ENCODE measurements at places on chromosomes 11 and 22.

DNA sequence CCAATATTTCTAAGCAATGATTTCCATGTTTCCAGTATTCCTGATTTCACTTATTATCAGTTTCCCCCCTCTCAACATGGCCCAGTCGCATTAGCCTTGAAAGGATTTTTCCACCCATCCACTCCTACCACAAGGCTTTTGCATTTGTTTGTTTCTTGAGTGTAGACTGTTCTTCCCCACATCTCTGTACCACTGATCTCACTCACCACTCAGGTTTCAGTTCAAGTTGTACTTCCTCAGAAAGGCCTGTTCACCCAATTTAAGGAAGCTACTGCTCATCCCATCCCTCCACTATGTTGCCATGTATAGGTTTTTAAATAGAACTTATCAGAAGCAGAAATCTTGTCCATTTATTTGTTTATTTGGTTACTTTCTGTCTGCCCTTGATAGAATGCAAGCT, 472.3 kb downstream of the FAM181B start:
- no peak for DNase-seq

DNA sequence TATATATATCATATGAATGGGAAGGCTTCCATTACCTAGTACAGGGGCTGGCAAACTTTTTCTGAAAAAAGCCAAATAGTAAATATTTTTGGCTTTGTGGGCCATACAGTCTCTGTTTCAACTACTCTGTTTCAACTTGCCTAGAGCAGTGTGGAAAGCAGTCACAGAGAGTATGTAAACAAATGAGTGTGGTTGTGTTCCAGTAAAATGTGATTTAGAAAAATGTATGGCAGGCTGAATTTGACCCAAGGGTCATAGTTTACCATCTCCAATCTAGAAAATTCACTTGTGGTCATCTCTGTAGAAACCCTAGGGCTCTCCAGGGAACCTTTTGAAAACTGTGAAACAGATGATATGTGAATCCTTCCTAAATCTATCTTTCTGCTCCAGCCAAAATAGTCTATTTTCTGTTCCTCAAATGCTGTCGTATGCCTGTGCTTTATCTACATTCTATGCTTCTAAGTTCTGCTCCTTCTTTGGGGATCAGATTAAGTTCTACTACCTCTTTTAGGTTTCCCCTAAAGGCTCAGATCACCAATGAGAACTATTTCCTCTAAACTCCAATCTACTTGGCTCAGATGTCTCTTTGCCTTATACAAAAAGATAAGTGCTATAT, 356.2 kb downstream of the METTL15 start:
- no peak for DNase-seq

- no peak for DNase-seq
Measured at GRCh38 chr11:114001416-114001815, 26.5 kb downstream of the HTR3A start.

GRCh38 chr11:6217722-6218121, 12.4 kb downstream of the C11orf42 start:
- no peak for DNase-seq

DNA sequence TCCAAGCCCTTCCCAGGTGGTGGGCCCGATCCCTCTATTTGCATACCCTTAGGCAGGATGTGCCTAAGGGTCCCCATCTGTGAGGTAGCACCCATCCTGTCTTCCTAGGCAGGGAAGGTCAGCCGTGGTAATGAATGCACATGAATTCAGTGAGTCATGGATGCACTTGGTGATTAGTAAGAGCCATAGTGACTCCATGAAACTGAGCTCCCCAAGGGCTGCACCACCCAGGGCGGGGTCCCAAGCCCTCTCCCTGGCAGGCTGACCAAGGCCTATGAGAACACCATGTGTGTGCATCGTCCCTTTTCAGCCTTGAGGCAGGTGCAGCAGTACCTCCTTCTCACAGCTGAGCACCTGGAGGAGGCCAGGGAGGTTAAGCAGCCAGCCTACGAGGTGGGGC, 15.6 kb upstream of the SUSD2 start:
- no peak for DNase-seq

- no peak for DNase-seq
Measured at GRCh38 chr11:118304568-118305248, at the start of gene CD3E. TSS of gene CD3E (plus strand) at chr11:118304730. CDS start at chr11:118304953, 223 bp downstream.

- no peak for DNase-seq
Measured at GRCh38 chr22:30516731-30517130, 11.2 kb upstream of the SEC14L4 start.

DNA sequence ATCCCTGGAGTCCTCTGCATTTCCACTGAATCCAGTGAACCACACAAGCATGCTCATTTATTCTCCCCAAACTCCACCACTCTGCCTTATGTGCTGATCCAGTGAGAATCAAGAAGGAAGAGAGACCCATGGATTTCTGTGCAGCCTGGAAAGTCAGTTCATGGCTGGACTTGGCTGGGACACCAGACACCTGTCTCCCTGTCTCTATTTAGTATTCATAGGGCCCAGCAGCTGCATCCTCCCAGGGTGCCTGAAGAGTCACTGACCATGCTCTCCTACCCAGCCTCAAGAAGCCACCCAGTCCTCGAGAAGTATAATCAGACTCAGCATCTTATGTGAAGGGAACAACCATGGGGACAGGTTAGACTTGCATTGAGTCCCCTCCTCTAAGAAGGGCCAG, 83.2 kb downstream of the ZNF280B start:
- no peak for DNase-seq

DNA sequence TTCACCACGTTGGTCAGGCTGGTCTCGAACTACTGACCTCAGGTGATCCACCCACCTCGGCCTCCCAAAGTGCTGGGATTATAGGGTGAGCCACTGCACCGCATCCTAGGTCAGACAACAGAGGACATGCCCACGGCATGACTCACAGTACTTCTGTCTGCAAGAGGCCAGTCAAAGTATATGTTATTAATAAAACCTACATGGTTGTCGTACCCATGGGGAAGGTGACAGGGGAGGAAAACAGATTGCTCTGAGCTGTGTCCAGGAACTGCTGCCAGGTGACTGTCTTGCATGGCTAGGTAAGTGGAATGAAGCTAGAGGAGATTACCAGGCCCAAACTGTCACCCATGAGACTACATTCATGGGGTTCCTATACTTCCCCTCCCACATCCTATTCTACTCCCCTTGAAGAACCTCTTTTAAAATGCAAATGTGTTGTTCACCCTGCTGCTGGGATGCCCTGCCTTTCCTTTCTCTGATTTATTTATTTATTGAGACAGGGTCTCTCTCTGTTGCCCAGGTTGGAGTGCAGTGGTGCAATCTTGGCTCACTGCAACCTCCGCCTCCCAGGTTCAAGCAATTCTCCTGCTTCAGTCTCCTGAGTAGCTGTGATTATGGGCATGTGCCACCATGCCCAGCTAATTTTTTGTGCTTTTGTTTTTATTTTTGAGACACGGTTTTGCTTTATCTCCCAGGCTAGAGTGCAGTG, 2.0 kb upstream of the NLRX1 start:
- DNase-seq: no peak

DNA sequence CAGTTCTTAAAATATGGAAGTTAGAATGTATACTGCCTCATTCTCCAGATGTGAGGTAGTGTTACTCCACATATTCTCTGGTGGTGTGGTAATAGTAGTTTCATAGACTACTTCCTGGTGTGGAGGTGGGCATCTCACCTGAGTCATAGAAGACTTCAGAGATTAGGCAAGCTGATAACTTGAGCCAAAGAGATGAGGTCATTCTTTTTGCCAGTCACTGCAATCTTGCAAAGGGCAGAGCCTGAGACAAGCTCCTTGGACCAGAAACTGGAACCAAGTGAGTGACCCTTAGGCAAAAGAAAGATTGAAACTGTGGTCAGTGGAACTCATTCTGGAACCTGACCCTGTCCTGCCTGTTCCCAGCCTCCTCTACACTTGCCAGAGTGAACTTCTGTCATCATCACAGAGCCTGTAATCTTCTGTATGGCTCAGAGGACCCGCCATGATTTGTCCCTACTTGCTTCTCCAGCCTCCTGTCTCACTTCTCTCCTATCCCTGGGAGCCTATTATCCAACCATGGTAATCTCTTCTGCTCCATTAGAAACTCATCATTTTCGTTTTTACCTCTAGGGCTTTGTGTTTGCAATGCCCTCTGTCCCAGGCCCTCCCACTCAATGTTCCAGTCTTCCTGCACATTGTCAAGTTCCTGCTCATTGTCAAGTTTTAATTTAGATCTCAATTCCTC, 10.6 kb upstream of the CCDC83 start:
- DNase-seq: no peak

DNA sequence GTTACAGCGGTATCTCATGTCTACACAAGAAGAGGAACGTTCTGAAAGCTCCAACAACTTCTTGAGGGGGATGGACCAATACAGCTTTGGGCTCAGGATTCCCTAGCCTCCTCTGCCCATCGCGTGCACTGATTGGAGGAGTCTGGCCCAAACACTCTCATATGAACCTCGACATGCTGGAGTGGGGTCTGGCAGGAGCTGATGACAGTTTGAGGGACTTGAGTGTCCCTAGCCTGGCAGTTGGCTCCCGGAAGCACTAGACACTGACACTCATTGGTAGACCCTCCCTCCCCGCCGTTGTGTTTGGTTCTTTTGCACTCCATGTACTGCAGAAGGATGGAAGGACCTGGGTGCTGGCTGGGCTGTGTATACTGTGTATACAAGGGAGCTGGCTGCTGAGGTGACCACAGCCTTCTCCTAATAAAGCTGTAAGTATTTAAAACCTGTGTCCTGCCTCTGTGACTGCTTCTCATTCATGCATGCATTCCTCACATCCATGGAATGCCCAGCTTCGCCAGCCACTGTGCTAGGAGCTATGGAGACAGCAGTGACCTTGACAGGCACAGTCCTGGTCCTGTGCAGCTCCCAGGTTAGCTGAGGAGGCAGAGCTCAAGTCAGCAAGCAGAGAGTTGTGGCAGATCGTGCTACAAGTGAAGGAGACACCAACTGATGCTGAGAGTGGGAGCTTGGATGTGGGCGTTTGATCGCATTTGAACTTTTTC, 27.9 kb downstream of the ADAMTS15 start:
- no peak for DNase-seq

DNA sequence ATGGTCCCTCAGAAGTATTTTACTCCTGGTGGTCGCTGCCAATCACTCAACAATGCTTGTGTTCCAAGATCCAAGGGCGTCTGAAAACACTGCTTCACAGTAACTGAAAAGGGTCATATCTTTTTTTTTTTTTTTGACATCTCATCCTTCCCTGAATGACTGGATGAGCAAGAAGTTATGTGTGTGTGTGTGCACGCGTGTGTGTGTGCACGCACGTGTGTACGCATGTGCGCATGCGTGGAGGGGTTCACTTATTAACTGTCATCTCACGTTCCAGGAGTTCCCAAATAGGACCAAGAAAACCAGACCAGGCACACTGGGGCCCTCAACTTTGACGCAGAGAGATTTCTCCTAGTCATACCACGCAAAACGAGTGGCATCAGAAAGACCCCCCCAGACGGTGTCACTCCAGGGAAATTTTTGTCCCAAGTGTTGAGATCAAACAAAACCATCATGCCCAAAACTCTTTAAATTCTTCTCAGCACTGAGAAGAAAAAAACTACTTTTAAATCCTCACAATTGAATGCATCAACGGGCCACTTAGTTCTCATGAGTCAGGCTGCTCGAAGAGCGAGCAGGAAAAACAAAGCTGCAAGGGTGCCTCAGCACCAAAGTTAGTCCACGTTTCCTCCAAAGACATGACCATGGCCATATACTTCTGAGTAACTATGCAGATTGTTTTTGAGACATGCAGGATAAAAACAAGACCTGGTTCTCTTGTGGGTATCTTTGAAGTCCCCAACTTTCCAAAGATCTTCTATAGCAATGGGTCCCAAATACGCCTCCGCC, 12.9 kb downstream of the MN1 start:
- DNase-seq: no peak

GRCh38 chr11:129278586-129279319, 86.6 kb upstream of the ARHGAP32 start:
- DNase-seq: no peak

Measured in GM13977 (cell line).